ENCODE measurements at places on chromosomes 4 and X.

DNA sequence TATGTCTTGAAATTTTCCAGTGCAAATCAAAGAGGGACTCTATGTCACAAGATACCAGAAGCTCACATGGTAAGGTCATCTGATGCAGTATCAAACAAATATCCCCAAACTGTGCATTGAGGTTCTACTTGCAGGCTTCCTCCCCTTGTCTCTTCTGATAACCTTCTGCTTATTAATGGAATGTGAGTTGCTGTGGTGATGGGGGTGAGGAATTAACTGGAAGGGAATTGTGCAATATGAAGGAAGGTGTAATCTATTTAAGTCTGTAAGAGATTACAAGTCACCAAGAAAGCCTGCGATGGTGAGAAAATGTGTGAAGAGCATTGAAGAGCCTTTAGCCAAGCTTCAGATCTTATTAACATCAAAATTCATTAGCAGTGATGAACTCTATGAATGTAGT lies 15.4 kb upstream of the MAGED1 start:
- DNase-seq = no peak

- DNase-seq = no peak
Observed at GRCh38 chr4:52917817-52918216, 55.7 kb downstream of the RASL11B start.

DNA sequence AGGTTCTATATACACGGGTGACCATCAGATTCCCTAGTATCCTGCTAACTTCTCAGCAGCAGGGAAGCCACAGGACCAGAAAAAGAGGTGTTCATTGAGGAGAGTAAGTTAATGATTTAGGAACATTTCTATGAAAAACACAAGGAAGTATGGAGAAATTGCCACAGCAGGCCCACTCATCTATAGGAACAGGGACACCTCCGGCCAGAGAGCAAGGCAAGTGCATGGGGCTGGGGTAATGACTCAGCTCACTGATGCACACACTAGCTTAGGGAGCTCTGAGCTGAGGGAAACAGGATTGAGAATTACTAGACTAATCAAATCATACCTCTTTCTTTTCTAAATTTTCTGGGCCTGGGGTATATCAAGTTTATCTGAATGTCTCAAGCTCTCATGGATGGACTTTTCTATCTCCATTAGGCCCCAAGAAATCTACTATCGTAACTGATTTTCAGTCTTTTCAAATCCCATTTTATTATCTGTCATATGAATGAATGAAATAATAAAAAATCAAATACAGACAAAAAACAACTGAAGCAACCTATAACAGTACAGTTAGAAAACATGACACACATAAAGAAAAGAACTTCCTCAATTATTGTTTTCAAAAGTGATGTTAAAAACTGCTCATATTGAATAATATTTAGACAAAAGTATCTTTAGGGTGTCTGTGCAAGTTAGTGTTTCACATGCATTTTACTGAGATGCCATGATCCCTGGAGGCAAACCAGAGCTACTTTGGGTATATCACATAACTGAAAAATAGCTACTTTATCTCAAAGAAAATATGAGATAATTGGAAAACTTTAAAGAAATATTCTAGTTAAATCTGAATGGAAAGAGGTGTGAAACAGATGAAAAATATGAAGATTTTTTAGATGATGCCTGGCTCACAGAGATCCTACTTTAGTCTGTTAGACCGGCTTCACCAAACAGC lies 89.8 kb downstream of the FBXO8 start:
- no peak for DNase-seq

- no peak for DNase-seq
Observed at GRCh38 chr4:151865744-151866591, 105.2 kb upstream of the GATB start.

GRCh38 chr4:80101071-80101791 lies 28.2 kb upstream of the ANTXR2 start:
- DNase-seq = no peak

DNA sequence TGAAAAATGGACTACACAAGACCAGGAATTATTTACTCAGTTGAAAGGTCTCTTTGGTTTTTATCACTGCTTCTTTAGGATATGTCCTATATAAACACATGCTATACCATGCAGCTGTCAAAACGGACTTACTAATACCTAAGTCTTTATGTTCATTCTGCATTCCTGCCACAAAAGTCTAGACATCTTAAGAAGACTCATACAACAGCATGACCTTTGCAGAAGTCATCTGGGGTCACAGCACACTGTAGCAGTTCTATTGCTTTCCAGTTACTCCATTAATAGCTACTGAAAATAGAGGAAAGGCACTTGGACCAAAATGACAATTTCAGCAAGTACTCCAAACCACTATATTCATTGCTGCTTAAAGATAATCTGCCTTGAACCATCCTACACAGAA lies 53.2 kb downstream of the DDX60 start:
- DNase-seq = no peak

DNA sequence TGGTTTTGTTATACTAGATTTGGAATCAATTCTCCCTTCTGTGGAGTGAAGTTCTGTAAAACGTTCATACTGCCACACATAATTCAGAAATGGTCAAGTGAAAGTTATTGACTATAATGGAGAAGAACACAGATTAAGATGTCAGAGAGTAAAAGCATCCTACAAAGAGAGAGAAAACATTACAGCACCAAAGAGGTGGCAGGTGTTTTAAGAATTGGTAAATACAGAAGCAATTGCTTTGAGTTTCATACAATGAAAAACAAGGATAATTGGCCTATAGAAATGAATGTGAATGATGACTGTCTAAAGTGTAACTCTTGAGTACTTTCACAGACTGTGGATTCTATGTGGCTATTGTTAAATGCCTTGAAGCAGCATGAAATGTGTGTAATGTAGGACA lies 435.6 kb upstream of the SMIM31 start:
- no peak for DNase-seq

GRCh38 chr4:176810481-176811249 lies 17.9 kb upstream of the VEGFC start:
- no peak for DNase-seq

DNA sequence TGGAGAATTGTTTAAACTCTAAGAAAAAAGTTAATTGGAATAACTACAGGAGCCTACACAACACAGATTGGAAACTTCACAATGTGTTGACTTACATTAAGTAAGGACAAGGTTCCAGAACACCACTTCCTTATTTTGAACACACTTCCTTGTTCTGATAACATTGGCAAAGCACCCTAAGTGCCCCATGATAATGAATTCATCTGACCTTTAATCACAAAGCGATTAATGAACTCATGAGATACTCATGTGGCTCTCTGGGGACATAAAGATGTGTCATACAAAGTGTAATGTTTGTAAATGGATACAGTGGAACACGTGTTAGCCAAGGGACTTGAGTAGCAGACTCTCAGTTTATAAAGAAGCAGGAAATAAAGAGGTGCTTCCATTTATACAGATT lies 69.0 kb upstream of the ATOH1 start:
- no peak for DNase-seq

- no peak for DNase-seq
Observed at GRCh38 chrX:16702700-16703599, 9.5 kb downstream of the CTPS2 start.

- DNase-seq = no peak
Observed at GRCh38 chr4:124092101-124092500, 620.4 kb downstream of the ANKRD50 start.

- DNase-seq = no peak
Observed at GRCh38 chrX:154660541-154660940, 7.2 kb upstream of the CTAG2 start.

GRCh38 chr4:145735347-145735675 lies 55.4 kb downstream of the C4orf51 start:
- no peak for DNase-seq

GRCh38 chrX:1163231-1163630 lies 49.2 kb downstream of the CRLF2 start:
- no peak for DNase-seq

DNA sequence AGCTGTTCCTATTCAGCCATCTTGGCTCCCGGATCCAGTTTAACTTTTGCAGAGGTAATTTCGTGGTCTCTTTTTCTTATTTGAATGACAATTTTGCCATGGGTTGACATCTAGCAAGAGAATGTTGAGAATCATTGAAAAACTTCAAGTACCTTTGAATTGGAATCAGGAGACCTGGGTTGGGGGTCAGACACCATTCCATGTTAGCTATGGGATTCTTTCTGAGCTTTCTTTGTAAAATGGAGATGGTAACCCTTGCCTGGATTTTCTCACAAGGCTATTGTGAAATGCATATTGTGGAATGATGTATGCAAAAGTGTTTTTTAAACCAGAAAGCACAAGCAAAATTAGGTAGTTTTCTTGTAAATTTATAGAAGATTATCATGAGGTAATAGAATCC lies 79.1 kb upstream of the HAND2 start:
- no peak for DNase-seq

- DNase-seq = no peak
Observed at GRCh38 chrX:7216981-7217587, 69.1 kb upstream of the PUDP start.

GRCh38 chr4:15777697-15778288 lies 335 bp upstream of the CD38 start:
- no peak for DNase-seq

Data from right forelimb (tissue), 1 donor.